ENCODE measurements at places on chromosomes 11 and 22. TPM values are rescaled to one million over a fixed set of nuclear protein-coding genes. Genes with fewer than 3 reads are reported as not detected.

DNA sequence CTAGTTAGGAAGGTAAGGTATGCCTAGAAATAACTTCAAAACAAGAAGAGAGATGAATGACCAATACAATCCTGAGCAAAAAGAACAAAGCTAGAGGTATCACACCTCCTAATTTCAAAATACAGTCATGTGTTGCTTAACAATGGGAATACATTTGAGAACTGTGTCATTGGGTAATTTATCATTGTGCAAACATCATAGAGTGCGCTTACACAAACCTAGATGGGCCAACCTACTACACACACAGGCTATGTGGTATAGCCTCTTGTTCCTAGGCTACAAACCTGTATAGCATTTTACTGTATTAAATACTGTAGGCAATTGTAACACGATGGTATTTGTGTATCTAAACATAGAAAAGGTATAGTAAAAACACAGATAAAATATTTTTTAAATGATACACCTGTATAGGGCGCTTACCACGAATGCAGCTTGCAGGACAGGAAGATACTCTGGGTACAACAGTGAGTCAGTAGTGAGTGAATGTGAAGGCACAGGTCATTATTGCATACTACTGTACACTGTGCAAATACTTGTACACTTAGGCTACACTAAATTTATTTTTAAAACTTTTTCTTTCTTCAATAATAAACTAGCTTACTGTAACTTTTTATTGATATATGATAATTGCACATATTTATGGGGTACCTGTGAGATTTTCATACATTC lies 48.2 kb downstream of the STK33 start:
- DNase-seq: no peak

GRCh38 chr11:44892843-44893242 lies 57.8 kb downstream of the TP53I11 start:
- no peak for DNase-seq

The KDM4D gene
- total RNA-seq: 9.9 TPM

GRCh38 chr11:3203221-3204043 lies 15.2 kb downstream of the MRGPRG start:
- no peak for DNase-seq

The NCR3LG1 gene
- 0.41 TPM for total RNA-seq

DNA sequence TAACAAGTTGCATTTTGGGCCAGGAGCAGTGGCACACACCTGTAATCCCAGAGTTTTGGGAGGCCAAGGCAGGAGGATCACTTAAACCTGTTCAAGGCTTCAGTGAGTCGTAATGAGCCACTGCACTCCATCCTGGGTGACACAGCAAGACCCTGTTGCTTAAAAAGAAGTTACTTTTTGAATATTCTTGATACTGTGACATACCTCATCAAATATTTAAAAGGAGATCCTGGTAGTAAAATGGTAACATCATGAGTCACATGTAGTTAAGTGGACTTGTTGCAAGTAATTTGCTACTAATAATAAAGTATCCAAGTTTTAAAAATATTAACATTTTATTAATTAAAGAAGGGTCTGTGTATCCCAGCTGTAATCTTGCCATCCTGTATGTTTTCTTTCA lies 18.3 kb downstream of the HMGXB4 start:
- DNase-seq: no peak

DNA sequence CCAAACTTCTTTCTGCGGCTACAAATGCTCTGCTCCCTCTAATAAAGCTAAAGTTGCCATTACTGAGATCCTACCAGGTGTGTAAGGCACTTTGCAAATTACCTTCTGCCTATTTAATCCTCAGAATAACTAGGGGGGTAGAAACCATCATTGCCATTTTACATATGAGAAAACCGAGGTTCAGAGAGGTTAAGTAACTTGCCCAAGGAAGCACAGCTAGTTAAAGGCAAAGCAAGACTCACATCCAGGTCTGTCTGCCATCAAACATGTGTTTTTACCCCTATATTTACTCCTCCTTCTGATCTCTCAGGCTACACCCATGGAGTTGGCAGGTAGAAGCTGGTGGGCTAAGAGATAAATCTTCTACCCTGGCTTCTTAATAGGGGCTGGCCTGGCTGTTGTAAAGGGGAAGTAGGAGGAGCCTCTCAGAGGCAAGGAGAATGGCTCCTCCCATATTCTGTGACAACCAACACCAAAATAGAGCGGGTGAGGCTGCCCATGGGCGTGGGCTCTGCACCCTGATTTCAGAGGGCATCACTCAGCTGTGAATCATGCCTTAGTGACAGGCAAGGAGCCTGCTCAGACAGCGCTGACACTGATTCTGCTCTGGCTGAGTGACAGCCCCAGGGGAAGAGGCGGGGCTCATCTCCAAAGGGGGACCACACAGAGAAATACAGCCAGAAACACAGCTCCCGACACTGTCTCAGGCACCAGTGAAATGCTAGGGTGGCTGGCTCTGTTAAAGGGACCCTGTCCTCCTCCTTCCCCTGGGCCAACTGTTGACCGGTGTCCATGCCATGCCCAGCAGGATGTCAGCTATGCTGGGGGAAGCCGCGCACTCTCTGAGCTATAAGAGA lies 106.8 kb downstream of the ABTB2 start:
- DNase-seq: no peak

DNA sequence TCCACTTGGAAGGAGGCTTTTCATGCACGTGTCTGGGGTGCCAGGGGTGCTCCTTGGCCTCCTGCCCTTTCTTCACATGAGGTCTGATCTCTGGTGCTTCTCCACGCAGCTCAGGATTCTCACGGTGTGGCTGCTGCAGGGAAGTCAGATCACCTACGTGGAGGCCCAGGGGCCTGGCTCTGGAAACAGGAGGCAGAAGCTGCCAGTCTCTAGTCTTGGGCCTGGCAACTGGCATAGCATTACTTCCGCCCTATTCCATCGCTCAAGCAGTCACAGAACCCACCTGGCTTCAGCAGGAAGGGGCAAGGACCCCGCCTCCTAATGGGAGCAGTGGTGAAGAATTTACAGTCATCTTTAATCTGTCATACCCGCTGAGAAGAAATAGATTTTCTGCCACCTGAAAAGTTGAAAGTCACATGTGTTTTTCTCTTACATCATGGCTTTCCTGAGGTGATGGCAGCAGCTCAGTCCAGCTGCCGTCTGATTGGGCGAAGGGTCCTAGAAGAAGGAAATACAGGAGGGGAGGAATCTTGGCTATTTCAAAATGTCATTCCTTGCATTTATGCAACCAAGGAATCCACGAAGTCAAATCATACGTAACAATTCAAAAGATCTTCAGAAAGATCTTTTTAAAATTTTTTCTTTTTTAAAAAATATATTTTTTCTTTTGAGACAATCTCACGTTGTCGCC lies 50.1 kb upstream of the DKK3 start:
- DNase-seq: no peak

Data from prostate gland (tissue), 2 donors.